ENCODE measurements at places on chromosomes 3 and 15. TPM values are rescaled to one million over a fixed set of nuclear protein-coding genes. Genes with fewer than 3 reads are reported as not detected.
A peak's percentile ranks its signal among the peaks of the same experiment; 100 is the strongest.

DNA sequence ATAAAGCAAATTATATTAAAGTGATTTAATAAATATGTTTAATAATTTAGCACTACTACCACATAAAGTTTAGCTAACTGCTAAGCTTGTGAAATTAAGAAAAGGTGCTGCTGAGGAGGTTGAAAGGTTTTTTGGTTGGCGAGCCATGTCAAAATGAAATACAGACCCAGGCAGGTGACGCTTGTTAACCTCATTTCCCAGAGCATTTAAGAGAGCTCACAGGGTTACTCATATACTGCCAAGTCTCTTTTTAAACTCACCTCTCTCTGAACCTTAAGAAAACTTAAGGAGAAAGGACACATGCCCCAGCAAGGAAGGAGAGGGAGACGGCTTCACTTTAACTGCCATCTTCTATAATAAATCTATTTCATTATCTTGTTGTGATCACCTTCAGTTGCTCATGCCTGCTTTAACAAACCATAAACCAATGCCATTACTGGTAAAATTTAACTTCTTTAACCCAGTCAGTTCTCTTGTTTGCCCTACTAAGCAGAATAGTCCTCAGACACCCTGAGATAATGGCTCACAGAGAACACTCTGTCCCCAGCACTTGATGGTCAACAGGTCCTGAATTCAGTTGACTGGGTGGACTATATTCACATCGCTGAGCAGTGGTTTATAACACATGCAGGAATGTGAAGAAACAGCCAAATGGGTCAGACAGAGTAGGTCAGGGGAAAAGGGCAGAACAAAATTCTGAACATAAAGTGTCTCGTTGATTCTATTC, 540.1 kb downstream of the UNC13C start:
- no peaks in the 10 kb centered on the region for H3K36me3 ChIP-seq
- no peaks in the 10 kb centered on the region for H3K27me3 ChIP-seq
- H3K27ac ChIP-seq = no peak overlapping the region
- no peak for DNase-seq
- H3K4me1 ChIP-seq = no peaks in the 10 kb centered on the region
- no peak overlapping the region for H3K4me3 ChIP-seq

- H3K4me1 ChIP-seq = no peaks in the 10 kb centered on the region
- H3K4me3 ChIP-seq = no peak overlapping the region
- H3K36me3 ChIP-seq = no peaks in the 10 kb centered on the region
- H3K27me3 ChIP-seq = no peaks in the 10 kb centered on the region
- no peak for DNase-seq
Observed at GRCh38 chr3:160931474-160931873, 173.7 kb downstream of the B3GALNT1 start.

- H3K36me3 ChIP-seq = no peaks in the 10 kb centered on the region
- no peak overlapping the region for H3K4me3 ChIP-seq
- DNase-seq = no peak
Observed at GRCh38 chr3:168865022-168865551, 769.4 kb upstream of the GOLIM4 start.

GRCh38 chr3:14162178-14162577, 16.2 kb downstream of the XPC start:
- H3K4me3 ChIP-seq = no peak overlapping the region
- no peak for DNase-seq
- no peaks in the 10 kb centered on the region for H3K4me1 ChIP-seq
- H3K36me3 ChIP-seq = peaks cover 56% of the 10 kb centered on the region
- H3K27me3 ChIP-seq = no peaks in the 10 kb centered on the region

GRCh38 chr3:71752831-71753700, 589 bp upstream of the GPR27 start:
- no peaks in the 10 kb centered on the region for H3K27me3 ChIP-seq
- no peak for DNase-seq
- no peaks in the 10 kb centered on the region for H3K4me1 ChIP-seq
- no peaks in the 10 kb centered on the region for H3K36me3 ChIP-seq
- H3K27ac ChIP-seq = no peak overlapping the region
- no peak overlapping the region for H3K4me3 ChIP-seq

Gene SLC2A2
- not detected for total RNA-seq

DNA sequence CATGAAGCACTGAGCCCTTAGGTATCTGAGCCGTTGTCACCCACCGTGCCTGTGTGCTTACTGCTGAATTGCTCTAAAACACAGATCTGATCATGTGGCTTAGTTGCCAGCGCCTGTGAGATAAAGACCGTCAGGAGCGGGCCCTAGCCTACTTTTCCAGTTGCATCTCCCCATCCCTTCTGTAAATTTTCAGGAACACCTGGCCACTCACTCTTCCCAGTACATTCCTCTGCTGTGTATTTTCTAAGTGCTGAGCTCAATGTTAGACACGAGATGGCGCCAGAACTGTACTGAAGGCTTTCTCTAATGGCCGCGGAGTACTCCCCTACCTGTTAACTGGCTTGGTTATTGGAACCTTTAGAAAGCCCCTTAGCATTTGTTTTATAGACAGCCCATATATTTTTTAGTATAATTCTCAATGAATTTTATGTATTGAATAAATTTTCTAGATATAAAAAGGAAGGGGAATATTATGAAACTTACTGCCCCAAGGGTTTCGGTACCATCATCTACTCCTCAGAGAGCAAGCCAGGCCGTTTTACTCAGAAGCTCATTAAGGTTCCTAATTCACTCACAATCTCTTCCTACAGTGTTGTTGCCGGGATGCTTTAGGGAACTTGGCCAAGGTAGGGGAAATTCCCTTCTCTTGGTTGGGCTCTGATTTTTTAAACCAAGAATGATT, 16.7 kb upstream of the WNT7A start:
- no peak overlapping the region for H3K27ac ChIP-seq
- no peaks in the 10 kb centered on the region for H3K36me3 ChIP-seq
- no peak overlapping the region for H3K4me3 ChIP-seq
- DNase-seq = peak; percentile 63
- H3K4me1 ChIP-seq = peaks cover 13% of the 10 kb centered on the region
- H3K27me3 ChIP-seq = no peaks in the 10 kb centered on the region

- H3K27me3 ChIP-seq = peaks cover 30% of the 10 kb centered on the region
- DNase-seq = no peak
- H3K36me3 ChIP-seq = no peaks in the 10 kb centered on the region
- H3K4me1 ChIP-seq = no peaks in the 10 kb centered on the region
- H3K4me3 ChIP-seq = no peak overlapping the region
Observed at GRCh38 chr15:70416829-70417228, 319.1 kb upstream of the TLE3 start.

DNA sequence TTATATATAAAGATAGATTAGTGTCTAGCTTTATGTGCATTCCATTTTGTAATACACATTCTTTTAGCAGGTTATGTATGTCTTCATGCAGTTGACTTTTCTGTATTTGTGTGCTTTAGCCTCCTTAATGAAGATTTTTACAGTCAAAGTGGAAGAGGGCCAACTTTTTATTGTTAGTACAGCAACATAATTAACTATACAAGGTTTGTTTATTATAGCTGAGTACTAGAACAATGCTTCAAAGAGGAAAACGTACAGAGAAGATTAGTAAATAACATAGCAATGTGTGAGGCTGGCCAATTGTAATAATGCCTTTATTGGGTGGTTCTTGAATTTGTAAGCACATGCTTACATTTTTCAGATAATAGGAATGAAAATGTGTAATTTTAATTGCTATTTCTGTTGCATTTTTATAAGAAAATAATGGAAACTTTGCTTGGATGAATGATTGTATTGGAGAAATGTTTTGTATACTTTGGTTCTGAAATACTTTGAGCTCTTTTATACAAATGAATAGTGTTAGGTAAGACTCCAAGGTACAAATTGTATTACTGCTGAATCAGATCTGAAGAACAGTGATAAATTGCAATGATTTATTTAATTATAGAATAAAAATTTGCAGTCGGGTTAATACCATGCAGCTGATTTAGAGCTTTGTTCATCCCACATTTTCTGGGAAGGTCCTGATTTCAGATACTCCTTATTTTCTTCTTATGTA, 41.4 kb downstream of the UBE2E2 start:
- peaks cover 3% of the 10 kb centered on the region for H3K4me1 ChIP-seq
- no peak overlapping the region for H3K4me3 ChIP-seq
- H3K27me3 ChIP-seq = no peaks in the 10 kb centered on the region
- no peaks in the 10 kb centered on the region for H3K36me3 ChIP-seq

Gene CSPG4
- 18.1 TPM for total RNA-seq

- no peak overlapping the region for H3K4me3 ChIP-seq
- H3K4me1 ChIP-seq = peaks cover 26% of the 10 kb centered on the region
- no peaks in the 10 kb centered on the region for H3K36me3 ChIP-seq
- peak overlapping the region; percentile 32 for H3K27ac ChIP-seq
Observed at GRCh38 chr3:139288266-139288821, 55.5 kb upstream of the MRPS22 start.

DNA sequence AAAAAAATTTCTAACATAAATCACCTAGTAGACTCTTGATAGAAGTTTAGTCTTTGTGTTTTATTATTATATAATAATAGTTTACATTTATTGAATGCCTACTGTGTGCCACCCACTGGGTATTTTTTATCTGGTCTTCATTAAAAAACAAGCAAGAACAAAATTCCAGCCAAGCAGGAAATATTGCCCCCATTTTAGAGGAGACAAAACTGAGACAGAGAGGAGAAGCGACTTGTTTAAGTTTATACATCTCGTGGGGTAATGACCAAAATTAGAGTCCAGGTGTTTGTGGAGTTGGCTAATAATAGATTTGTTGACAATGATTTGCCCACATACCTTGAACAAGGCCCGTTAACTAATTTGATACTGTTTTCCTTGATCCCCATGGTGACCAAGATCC, 33.1 kb upstream of the FBXL22 start:
- no peak overlapping the region for H3K4me3 ChIP-seq
- no peak overlapping the region for H3K27ac ChIP-seq
- DNase-seq = no peak
- no peaks in the 10 kb centered on the region for H3K4me1 ChIP-seq
- 0 out of 2 replicates have a peak, but pooled peaks cover 15% of the 10 kb centered on the region for H3K36me3 ChIP-seq
- no peaks in the 10 kb centered on the region for H3K27me3 ChIP-seq

DNA sequence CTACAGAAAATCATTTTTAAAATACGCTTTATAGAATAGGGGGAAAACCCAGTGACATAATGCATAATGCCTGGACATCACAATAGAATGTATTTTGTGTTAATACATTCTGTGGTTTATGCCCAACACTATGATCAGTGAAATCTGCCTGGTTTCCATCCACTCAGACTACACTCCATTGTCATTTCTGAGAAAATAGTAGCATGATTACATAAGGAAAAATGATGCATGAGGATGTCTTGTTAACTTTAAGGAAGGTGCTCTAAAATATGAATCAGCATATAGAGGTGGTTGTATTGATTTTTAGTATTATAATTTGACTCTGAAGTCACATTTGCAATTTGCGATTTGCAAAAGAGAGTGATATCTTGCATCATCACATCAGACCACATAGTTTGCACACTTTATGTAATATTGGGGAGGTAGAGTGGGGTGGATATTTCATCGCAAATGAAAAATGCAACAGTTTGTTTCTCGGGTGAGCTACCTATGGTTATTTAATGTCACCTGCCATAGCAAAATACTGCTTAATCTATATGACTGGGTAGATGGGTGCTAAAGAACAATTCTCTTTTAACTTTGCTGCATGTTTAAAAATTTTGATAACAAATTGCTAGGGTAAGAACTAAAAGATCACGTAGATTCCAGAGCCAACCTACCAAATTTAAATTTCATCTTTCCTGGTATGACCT, 403.9 kb downstream of the IL5RA start:
- H3K27ac ChIP-seq = no peak overlapping the region
- no peak overlapping the region for H3K4me3 ChIP-seq
- no peak for DNase-seq
- no peaks in the 10 kb centered on the region for H3K27me3 ChIP-seq
- H3K4me1 ChIP-seq = no peaks in the 10 kb centered on the region

Gene GLDN
- 3.0 TPM for total RNA-seq

GRCh38 chr15:75043509-75044257, 20.3 kb downstream of the PPCDC start:
- H3K27ac ChIP-seq = peak overlapping the region; percentile 28
- H3K4me3 ChIP-seq = no peak overlapping the region
- no peak for DNase-seq
- no peaks in the 10 kb centered on the region for H3K27me3 ChIP-seq

DNA sequence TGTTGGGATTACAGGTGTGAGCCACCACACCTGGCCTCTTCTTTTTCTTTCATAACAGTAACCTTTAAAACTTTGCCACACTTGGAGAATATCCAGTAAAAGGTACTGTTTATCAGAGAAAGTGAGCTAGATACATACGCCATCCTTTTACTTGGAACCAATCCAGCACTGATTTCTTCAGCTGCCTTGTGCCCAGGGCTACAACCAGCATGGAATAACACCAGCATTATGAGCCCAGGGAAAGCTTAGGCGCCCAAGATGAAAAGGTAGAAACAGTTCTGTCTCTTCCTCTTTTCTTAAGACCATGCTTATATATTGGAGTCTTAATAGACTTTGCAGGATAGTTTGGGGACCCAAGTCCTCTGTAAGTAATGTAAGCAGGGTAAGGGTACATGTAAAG, 8.4 kb downstream of the SKIC8 start:
- peaks cover 18% of the 10 kb centered on the region for H3K36me3 ChIP-seq
- H3K4me3 ChIP-seq = no peak overlapping the region
- no peaks in the 10 kb centered on the region for H3K4me1 ChIP-seq
- no peaks in the 10 kb centered on the region for H3K27me3 ChIP-seq
- DNase-seq = no peak
- no peak overlapping the region for H3K27ac ChIP-seq

Measured in HCT116 (cell line).